ENCODE measurements at places on chromosomes 6 and 20.

- no peak for DNase-seq
Measured at GRCh38 chr6:69423785-69424184, 373.0 kb downstream of the LMBRD1 start.

GRCh38 chr20:49099011-49099410 lies 52.9 kb downstream of the CSE1L start:
- DNase-seq: no peak

GRCh38 chr20:8842525-8842924 lies 226.4 kb upstream of the PLCB4 start:
- no peak for DNase-seq

DNA sequence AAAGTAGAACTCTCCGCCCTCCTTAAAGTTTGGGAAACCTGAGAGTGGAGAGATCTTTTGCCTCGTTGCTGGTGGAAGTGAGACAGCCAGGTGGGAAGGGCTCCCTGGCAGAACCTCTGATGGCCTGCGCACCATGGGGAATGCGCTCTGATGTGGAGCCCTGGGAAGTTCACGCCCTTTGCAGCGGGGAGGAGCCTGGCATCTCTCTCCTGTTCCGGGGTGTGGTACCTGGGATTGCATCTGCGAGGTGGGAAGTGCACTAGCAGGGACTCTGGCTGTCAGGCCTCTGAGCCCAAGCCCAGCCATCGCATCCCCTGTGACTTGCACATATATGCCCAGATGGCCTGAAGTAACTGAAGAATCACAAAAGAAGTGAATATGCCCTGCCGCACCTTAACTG lies 159.8 kb downstream of the AKAP7 start:
- DNase-seq: no peak

DNA sequence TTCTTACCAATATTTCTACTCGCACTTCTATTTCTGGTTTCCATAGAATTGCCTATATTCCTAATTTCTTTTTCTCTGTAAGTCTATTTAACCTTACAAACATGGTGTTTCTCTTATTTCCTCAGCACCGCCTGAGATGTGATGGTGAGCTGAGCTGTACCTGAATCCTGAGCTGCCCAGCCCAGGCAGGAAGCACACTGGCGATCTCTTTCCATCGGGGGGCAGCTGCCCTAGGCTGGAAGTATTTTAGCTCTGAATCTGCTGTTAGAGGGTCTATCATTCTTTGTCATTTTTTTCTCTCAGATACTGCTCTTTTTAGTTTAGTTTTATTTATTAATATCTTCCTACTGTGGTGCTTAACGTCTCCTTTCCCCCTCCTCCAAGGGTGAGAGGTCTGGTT lies 173.4 kb upstream of the SLC35B3 start:
- DNase-seq: no peak

DNA sequence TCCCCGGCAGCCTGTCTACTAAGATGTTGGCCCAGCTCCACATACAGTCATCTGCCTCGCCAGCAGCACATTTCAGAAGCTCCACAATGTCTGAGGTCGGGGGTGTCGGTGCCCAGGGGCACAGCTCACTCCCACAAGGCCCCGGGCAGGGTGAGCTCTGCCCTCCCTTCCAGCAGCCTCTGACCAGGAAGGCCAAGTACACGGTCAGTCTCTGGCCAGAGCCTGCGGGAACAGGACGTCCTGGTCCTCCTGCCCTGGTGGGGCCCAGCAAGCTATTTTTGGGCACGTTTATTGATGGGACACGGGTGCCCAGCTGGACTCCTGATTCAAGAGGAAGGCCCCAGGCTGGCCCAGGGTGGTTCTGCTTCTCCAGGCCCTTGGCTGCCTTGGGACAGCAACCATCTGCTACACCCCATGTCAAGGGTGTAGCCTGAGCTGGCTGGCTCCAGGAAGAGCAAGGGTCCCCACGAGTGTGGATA lies 114.9 kb upstream of the PTPN1 start:
- DNase-seq: no peak

DNA sequence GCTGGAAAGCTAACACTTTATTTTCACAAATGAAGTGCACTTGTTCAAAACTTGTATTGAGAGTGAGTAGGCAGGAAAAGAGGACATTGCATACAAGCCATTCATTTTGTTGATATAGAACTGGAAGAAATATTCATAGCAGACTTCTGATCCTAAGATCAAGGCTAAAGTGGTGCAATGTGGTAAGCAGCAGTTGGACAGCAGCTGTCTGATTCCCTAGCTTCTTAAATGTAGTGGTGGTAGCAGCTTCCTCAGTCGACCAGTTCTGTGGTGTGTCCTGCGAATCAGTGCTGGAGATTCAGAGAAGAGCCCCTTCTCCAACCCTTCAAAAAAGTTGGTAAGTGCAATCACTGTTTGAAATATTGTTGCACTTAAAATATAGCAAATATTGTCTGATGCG lies 281.7 kb upstream of the GJE1 start:
- no peak for DNase-seq

DNA sequence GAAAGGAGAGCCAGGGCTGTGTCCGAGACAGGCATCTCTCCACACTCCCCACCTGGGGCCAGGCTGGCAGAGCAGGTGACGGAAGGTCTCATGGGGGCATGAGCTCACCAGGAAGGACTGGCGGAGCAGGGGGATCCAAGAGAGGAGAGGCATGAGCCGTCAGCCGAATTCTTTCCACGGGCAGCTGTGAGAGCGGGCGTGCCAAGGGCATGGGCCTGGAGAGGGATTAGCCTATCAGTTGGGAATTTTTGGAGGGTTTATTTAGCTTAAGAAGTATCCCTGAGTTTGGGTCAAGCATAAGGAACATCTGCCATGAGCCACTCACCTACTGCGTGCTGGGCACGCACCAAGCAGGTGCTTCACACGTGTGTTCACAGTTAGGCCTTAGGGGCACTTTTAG lies 60.2 kb upstream of the ZNFX1 start:
- no peak for DNase-seq

GRCh38 chr20:50798650-50799049 lies 3.8 kb downstream of the BCAS4 start:
- DNase-seq: no peak

DNA sequence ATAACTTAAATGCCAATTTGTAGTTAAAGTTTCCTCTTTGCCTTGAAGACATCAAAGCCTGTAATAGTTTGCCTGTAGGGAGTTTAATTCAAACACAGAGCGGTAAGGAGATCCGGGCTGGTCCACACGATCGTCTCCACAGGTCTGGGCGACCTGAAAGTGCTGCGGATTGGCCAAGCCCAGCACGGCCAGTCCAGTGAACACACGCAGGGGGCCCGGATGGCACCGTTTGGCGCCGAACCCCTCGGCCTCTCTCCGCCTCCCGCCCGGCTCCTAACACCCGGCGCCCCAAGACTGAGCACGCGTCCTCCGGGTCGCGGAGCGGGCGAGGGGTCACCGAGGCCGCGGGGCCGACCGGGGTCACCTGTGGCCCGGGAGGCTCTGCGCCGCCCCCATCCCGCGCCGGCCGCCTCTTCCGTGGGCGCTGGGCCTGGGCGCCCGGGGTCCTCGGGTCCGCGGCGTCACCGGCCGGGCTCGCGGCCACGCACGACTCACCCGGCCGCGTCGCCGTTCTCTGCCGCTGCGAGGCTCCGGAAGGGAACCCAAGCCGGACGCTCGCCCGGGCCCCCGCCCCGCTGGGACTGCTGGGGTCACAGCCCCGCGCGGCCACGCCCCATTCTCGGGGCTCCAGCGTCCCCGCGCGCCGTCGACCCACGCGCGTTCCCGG lies 481 bp downstream of the SERPINB6 start:
- no peak for DNase-seq

DNA sequence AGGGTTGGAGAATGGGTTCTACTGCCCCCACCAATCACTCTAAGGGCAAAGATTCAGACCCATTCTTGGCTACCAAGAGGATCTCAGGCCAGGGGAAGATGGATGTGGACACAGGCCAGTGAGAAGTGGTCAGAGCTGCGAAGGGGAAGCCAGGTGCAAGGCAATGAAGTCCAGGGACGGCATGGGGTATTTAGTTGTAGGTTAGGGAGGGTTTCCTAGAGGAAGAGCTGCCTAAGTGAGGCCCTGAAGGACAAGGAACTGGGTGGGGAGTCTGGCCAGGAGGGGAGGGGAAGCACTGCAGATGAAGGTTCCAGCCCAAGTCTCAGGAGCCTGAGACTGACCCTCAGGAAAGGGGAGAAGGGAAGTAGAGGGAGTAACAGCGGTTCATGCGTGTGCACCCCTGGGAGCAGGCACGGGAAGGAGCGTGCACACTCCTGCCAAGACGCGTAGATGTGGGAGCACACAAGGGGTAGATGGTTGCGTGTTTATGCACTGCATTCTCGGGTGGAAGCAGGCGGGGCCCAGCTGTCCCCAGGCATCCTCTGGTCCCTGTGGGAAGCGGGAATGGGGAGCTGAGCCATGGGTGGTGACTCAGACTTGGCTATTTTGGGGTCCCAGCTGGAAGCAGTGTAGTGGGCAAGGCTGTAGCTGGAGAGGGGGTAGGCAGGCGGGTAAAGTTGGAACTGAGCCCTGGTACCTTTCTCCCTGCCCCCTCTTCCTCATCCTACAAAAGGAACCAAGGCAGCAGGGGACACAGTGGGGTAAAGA lies 3.3 kb downstream of the ACTL10 start:
- no peak for DNase-seq

- no peak for DNase-seq
Measured at GRCh38 chr6:51842804-51843378, 244.5 kb downstream of the PKHD1 start.

DNA sequence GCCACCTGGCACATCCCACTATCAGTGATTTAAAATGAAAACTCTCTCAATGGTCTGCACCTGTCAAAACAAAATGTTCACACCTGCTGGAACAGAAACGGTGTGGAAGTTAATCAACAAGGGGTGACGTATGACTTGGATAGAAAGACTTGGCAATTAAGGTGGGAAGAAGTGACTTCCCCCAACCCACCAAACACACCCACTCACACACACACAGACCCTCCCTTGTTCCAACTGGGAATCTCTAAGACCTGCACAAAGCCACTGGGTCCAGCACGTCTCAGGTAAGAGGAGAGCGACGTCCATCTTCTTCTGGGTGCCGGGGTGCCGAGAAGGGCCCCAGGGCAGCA lies 25.1 kb upstream of the TCFL5 start:
- DNase-seq: no peak

DNA sequence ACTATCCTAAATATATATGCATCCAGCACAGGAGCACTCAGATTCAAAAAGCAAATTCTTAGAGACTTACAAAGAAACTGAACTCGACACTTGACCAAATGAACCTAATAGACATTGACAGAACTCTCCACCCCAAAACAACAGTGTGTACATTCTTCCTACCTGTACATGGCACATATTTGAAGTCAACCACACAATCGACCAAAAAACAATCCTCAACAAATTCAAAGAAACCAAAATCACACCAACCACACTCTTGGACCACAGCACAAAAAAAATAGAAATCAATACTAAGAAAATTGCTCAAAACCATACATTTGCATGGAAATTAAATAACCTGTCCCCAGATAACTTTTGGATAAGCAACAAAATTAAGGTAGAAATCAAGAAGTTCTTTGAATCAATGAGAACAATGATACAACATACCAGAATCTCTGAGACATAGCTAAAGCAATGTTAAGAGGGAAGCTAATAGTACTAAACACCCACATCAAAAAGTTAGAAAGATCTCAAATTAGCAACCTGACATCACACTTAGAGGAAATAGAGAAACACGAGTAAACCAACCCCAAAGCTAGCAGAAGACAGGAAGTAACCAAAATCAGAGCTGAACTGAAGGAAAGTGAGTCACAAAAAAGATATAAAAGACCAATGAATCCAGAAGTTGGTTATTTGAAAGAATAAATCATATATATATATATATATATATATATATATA lies 12.5 kb upstream of the TREM1 start:
- DNase-seq: no peak

GRCh38 chr20:9635750-9636149 lies 121.4 kb downstream of the LAMP5 start:
- no peak for DNase-seq

DNA sequence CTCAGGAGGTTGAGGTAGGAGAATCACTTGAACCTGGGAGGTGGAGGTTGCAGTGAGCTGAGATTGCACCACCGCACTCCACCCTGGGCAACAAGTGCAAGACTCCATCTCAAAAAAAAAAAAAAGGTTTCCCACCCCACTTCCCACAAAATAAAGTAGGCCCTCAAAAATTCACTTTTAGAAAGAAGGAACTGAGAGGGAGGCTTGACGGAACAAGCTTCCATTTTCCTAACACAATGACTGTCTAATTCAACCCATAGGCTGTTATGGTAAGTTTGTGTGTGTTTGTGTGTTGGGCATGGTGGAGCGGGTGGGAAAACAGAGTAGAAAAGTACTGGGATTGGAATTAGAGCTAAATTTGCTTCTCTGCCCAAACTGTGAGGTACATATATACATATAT lies 98.4 kb upstream of the MAN1A1 start:
- no peak for DNase-seq

GRCh38 chr20:10113746-10114145 lies 79.0 kb downstream of the ANKEF1 start:
- DNase-seq: no peak

- DNase-seq: no peak
Measured at GRCh38 chr6:4615891-4616290, 160.3 kb upstream of the CDYL start.

GRCh38 chr20:61886721-61887595 lies 178.7 kb downstream of the TAF4 start:
- no peak for DNase-seq

DNA sequence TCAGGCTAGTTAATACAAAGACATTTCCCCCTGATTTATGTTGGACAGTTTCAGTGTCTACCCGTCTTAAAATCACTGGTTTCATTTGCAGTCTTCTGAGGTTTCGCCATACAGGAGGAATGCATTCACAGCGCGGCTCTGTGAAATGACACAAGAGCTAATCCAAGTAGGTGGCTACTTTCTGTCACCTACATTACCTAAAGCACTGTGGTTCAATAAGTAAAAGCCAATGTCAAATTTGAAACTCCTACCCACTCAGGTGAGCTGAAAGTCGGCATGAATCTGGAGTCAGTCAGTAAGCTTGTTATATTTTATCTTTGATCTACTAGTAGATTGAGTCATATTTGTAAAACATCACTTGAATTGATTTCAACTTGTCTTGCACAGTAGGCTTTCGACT lies 370.8 kb downstream of the LAMA2 start:
- DNase-seq: no peak

DNA sequence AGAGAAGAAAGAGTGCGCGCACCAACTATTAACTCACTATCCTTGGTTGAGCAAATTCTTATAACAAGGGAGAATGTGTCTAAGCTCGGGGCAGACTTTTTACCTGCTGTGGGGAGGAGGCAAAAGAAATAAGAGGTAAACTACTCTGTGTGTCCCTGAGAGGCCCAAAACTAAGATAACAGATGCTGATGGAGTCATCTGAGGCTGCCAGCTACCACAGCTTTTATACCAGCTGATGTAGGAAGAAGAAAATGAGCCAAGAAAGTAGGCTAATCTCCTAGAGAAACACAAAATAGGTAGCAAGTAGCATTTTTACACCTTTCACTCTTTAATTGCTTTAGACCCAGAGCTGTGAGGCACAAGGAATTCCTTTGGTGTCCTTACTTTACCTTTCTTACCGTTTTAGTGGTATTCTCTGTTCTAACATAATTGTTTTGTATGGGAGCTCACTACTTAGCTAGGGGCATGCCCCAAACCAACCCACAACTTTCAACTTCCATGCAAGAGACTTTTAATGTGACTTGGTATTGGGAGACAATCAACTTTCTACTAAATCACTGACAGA lies 27.8 kb upstream of the PIM1 start:
- DNase-seq: no peak

- no peak for DNase-seq
Measured at GRCh38 chr6:25312703-25313102, 33.5 kb downstream of the CARMIL1 start.

- no peak for DNase-seq
Measured at GRCh38 chr6:35082046-35082732, 59.0 kb downstream of the TCP11 start.

GRCh38 chr6:722077-722524 lies 29.2 kb upstream of the EXOC2 start:
- peak; percentile 64 for DNase-seq

All from NCI-H1048 (cell line).